ENCODE measurements at places on chromosomes 12 and 14. TPM values are rescaled to one million over a fixed set of nuclear protein-coding genes. Genes with fewer than 3 reads are reported as not detected.

DNA sequence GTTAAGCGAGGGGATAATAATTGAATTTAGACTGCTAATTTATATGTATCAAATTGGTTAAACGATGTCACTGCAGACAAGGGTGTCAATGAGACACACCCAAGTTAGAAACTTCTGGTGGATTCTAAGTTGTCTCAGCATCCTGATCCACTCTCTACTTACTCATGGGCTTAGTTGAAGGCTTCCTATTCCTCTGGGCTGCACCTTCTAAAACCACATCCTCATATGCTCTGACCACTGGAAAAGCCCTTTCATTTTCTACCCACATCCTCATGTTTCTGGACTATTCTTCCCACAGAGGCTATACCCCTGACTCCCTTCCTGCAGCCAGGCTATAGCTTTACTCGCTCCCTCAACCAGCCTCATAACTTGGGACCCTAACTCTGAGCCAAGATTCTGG lies 493.8 kb downstream of the VRK1 start:
- no peaks in the 10 kb centered on the region for H3K36me3 ChIP-seq
- no peak overlapping the region for H3K27ac ChIP-seq
- no peaks in the 10 kb centered on the region for H3K27me3 ChIP-seq
- H3K4me3 ChIP-seq = no peak overlapping the region

GRCh38 chr12:74483057-74483456 lies 54.6 kb upstream of the ATXN7L3B start:
- H3K4me1 ChIP-seq = no peaks in the 10 kb centered on the region
- H3K27me3 ChIP-seq = no peaks in the 10 kb centered on the region
- no peak for DNase-seq
- no peak overlapping the region for H3K4me3 ChIP-seq
- no peaks in the 10 kb centered on the region for H3K36me3 ChIP-seq

DNA sequence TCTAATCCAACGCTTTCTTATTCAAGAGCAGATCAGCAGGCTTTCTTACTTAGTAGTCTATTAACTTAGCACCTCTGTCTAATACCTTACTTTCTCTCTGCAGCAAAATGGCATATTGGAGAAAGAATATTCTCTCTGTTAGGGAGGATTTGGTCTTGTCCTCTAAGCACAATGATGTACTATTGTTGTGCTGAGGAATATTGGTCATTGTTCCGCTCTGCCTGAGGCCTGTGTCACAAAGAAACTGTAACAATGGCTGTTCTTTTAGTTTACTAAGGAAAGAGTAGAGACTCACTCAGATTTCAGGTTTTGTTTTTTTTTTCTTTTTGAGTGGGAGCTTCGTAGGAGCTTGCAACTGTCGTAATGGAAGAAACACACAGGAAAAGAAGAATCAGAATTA lies 1358.8 kb downstream of the LRFN5 start:
- H3K27me3 ChIP-seq = no peaks in the 10 kb centered on the region
- H3K4me1 ChIP-seq = no peaks in the 10 kb centered on the region
- DNase-seq = no peak
- no peaks in the 10 kb centered on the region for H3K36me3 ChIP-seq
- no peak overlapping the region for H3K4me3 ChIP-seq

DNA sequence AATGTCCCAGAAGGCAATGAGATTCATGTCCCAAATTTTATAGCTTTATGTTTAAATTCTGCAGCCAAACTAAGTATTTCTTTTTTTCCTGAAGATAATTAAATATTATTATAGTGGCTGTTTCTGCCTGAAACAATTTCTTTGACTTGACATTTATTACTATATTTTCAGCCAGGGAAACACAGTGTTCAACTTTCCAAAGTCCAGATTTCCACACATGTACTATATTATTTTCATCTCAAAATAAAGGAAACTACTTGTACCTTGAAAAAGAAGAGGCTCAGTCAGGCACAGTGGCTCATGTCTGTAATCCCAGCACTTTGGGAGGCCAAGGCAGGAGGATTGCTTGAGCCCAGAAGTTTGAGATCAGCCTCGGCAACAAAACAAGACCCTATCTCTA lies 77.8 kb upstream of the BTG1 start:
- no peak for DNase-seq
- no peak overlapping the region for H3K4me3 ChIP-seq
- no peaks in the 10 kb centered on the region for H3K36me3 ChIP-seq
- H3K27ac ChIP-seq = no peak overlapping the region
- H3K27me3 ChIP-seq = no peaks in the 10 kb centered on the region

DNA sequence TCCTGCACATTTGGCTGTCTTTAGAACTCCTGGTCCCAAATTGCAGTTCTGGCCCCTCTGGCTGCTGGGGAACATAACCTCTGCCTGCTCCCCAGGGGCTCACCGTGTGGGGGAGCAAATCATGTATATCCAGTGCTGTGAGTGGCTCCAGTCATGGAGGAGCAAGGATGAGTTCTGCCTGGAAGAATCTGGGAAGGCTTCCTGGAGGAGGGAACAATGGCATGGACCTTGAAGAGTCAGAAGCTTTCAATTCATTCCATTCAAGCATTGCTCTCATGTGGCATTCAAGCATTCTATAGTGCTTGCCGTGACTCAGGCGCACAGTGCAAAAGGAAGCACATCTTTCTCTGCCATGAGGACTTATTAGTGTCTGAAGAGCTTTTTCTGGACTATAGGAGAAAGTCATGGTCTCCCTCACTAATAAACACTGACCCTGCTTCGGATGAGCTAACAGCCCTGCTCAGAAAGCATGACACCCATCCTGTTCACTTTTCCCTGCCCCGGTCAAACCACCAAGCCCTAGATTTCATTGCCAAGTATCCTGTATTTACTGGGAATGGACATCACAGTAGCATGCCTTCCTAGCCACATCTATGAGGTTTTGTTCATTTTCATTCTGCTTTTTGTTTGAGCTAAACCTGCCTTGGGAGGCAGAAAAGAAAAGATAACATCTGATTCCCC lies 3.5 kb downstream of the IFI27 start:
- no peak overlapping the region for H3K27ac ChIP-seq
- no peaks in the 10 kb centered on the region for H3K27me3 ChIP-seq
- no peak for DNase-seq
- no peaks in the 10 kb centered on the region for H3K36me3 ChIP-seq
- no peaks in the 10 kb centered on the region for H3K4me1 ChIP-seq

GRCh38 chr12:39611818-39612217 lies 7.8 kb downstream of the ABCD2 start:
- H3K4me1 ChIP-seq = no peaks in the 10 kb centered on the region
- no peak overlapping the region for H3K4me3 ChIP-seq
- DNase-seq = no peak
- no peaks in the 10 kb centered on the region for H3K36me3 ChIP-seq
- no peaks in the 10 kb centered on the region for H3K27me3 ChIP-seq

DNA sequence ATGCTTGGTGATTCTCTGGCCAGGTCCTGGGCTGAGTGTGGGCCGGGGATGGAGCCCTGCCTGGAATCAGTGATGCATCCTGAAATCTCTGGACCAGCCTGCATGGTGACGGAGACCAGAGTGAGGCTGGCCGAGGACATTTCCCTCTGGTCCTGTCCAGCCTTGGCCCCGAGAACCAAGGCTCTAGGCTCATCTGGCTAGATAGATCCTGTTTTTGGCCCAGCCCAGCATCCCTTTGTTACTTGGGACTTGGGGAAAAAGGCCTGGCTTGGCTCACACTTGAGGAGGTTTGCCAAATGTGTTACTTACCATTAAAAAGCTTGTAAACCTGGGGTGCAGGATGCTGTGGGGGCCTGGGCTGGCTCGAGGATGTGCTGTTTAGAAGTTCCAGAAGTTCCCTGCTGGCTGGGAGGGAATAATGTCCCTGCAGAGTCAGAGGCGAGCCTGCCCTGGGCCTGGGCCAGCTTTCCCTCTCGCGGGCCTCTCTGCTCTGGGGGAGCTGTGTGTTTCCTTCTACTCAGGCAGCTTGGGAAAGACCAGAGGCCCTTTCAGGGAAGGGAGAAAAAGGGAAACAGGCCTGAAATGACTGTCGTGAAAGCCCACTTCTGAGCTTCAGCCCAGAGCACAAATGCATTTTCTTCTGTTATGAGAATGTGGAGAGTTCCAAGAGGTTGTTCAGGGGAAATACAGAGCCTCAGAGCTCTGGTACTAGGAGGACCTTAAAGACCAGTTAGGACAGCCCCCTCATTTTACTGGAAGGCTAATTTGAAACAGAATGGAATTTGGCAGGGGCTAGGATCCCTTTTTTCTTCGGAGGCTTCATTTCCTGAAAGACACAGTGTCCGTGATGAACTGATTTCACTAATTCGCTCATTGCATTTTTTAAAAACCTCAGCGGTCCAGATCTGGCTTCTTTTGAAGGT lies 47.2 kb upstream of the CTDSP2 start:
- H3K4me3 ChIP-seq = no peak overlapping the region
- peaks cover 5% of the 10 kb centered on the region for H3K4me1 ChIP-seq
- H3K27ac ChIP-seq = peak overlapping the region; percentile 92
- peak; percentile 77 for DNase-seq

Gene TARBP2
- total RNA-seq = 22.5 TPM

Gene DBX2
- total RNA-seq = not detected
